ACHN (cell line): ENCODE measurements at places on chromosomes 3 and 15.

DNA sequence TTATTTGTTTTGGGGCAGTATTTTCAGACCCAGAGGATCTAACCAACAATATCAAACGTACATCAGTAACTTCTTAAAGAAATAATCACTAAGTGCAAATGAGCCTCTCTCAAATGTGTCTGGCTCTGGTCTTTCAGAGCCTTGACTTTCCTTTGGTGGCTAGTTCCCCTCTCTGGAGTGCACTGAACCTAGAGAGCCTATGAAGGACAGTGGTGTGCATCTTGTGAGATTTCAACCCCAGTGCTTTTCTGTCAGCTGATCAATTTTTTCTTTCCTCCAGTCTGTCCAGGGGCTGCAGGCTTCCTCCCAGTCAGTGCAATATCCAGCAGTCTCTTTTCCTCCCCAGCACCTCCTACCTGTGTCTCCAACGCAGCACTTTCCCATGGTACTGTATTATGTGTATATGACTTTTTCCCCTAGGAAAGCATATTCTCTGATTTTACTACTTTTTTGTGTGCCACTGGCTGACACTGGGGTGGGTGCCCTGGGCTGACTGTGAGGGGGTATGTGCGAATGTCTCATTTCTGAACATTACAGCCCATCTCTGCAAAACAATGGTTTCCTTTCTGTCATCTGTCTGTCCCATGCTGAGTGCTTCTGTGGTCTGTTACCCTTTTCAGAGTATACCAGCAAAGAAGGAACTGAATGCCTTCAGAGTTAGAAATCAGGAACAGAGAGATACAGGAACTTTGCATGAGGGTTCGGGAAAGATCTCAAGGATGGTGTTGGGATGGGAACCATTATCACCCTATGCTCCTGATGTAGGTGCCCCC is 98.8 kb downstream of the ARPP21 start:
- no peak for DNase-seq

DNA sequence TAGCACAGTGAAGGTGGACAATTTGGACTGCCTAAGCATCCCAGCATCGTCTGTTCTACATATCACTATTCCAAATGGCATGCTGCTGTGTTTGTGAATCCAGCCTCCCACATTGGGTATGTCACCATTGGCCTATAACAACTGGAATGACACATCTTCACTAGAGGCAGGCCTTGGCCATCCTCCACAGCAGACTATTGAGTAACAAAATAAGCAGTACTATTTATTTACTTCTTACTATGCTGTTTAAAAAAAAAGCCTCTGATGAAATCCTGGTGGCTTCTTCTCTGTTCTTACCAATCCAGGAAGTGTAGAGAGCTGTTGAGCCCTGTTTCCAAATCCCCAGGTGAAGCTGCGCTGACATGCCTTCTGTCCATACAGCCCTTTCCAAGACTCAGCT is 30.6 kb upstream of the CERS3 start:
- no peak for DNase-seq

DNA sequence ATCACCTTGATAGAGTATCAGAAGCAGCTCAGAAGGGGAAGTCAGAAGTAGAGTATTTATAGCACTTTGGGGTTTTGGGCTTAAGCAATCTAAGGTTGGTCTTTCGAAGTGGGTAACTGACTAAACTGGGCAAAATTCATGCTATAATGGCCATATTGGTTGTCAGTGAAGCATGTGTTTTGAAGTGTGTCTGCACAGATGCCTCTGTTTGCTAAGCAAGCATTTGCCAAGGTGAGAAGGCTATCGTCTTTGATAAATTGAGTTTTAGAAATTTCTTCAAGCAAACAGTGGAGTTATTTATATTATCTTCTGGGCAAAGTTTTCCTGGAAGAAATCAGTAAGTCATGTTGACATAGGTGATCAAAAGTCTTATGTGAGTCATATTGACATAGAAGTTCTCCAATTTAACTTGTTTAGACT is 412.8 kb upstream of the TGFBR2 start:
- DNase-seq = no peak

DNA sequence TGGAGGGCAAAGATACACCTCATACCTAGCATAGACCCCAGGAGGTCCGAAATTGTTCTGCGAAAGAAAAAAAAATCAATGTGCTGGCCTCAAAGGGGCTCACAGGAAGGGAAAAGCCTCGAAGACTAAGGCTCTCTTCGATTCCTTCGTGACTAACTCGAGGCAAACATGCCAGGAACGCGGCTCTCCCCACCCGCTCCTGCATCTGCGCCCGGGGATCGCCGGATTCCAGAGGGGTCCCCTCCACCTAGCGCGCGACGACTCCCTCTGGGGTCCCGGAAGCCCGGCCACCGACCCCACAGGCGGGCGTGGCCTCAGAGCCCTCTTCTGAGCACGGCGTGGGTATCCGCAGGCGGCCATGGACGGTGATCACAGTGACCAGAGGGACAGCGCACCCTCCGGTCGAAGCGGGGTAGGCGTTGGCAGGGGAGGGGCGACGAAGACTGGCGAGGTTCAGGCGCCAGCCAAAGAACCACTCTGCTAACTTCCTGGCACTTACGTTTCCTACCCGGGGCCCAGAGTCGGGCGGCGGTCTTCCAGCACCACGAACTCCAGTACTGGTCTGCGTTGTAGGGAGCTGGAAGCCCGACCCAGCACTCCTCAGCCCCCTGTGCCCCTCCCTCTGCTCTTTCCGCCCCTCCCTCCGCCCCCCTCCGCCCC is 515 bp upstream of the EIF3J start:
- DNase-seq = peak; percentile 86
